ENCODE measurements at places on chromosomes 1 and 21.

GRCh38 chr1:203408486-203409481, 57.9 kb upstream of the FMOD start:
- ATAC-seq: peak; percentile 72

DNA sequence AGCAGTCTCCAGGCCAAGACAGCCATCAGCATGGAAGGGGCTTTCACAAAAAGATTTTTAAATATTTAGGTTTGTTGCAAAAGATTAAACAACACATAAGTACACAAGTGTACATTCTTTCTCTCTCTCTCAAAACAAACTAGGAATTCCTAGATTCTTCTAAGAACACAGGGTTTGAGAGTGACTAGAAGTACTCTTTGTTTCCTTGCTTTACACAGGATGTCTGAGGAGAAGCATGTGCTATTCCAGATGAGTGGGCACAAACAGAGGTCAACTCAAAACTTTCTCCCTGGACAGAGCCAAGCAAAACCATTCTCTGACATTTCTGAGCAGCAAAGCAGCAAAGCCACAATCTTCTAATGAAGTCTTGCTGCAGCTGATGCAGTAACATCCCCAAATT, 210.6 kb upstream of the HOOK1 start:
- no peak for ATAC-seq

GRCh38 chr21:37595944-37596343, 229.4 kb downstream of the DYRK1A start:
- peak; percentile 28 for ATAC-seq

GRCh38 chr1:84062496-84062895, 63.6 kb upstream of the TTLL7 start:
- ATAC-seq: no peak

- no peak for ATAC-seq
Observed at GRCh38 chr1:195637539-195637938, 970.7 kb downstream of the KCNT2 start.

DNA sequence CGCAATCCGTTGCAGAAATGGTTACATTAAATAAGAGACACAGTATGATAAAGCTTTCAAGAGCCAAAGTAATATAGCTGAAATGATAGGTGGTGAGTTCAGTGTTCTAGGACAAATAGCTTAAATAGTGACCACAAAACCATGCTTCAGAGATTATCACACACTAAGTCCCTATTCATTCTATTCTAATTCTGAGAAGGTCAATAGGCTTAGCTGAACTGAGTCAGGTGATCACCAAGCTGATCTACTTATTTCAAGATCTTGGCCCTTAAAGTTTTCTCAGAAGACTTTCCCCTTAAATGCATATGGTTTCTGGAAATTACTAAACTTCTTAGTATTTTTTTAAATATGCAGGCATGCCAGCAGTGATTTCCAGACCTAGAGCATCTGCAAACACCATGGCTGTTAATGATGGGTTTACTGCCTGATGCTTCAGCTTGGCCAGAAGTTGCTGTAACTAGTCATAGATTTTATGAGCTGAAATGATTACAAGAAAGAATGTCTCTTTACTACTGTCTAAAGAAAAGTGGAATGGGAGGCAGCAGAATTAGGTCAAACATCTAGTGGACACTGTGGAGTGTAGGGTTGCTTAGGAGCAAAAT, 242.9 kb downstream of the ST6GALNAC3 start:
- ATAC-seq: no peak

DNA sequence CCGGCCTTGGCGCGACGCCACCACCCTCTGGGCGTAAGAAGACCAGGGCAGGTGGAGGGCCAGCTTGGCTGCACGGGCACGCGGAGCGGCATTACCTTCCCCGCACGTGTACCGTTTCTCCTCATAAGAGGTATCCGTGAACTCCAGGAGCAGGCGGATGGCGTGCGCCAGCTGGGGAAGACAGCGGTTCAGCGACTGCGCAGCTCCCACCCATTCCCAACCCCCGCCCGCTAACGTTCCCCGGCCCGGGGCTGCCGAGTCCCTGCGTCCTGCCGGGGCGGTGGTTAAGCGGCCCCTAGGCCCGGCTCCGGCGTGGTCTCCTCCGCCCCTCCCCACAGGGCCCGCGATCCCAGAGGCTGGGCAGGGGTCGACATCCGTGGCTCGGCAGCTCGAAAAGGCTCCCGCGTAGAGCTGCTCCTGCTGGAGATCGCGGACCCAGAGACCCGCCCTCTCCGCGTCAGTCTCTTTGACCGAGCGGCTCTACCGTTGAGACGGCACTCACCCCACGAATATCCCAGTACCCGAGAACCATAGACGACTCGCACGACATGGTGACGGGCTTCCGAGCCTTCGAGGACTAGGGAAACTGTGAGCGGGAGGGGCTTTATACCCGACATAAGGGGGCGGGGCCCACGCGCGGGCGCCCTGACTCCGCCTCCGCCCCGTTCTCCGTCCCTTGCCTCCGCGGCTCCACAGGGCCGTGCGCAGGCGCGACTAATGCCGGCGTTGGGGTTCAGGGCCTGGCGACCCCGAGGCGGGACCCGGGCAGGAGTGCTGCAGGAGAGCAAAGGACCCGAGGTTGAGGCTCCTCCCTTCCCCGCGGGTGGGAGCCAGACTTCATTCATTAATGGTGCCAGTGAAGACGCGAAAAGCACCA, 862 bp downstream of the GSTM3 start:
- peak; percentile 96 for ATAC-seq

- ATAC-seq: no peak
Observed at GRCh38 chr1:187261637-187262036, 432.9 kb downstream of the PLA2G4A start.

- no peak for ATAC-seq
Observed at GRCh38 chr1:5670590-5671350, 321.5 kb downstream of the NPHP4 start.

DNA sequence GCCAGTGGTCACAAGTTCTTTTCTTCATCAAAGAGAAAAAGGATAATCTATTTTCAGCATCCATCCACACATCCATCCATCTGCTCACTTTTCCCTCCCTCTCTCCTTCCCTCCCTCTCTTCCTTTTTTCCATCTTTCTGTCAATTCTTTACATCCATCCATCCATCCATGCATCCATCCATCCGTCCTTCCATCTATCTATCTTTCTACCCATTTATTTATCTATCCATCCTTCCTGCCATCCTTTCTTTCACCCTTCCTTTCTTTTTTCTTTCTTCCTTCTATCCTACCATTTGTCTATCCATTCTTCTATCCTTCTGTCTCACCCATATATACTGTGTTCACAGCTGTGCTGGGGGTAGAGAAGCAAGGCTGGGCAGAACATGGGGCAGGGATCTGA, 212.4 kb upstream of the GALNT2 start:
- ATAC-seq: no peak

DNA sequence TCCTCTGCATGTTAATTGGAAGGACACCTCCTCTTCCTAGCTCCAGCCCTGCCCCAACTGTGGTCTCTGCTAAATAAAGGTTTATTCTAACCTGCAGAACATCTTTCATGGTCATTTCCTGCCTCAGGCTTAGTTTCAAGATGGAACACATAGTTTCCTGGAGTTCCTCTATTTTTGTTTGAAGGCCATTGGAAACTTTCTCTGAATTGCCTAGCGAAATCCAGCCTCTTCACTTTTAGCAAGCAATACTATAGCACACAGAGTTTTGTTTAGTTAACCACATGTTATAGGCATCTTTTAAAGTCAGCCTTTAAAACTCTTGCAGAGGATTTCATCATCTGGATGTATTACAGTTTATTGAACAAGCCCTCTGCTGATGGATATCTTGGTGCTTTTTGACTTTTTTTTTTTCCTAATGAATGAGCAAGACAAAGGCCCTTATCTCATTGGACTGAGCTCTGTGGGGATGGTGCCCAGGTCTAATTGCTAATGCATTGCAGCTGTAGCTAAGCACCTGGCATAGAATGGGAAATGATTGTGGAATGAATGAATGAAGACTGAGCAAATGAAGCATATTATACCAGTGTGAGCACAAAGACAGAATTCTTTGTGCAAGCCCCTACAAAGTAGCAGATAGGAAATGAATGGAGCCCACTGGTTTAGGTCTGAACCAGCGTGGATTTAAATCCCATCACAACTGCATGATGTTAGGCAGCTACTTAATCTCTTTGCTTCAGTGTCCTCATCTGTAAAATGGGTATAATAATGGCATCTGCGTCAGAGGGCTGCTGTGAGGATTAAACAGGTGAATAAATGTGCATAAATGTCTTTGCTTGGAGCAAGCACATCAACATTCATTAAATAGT, 641 bp upstream of the CFAP107 start:
- ATAC-seq: no peak
